Endothelial cell (in vitro differentiated cells): ENCODE measurements at places on chromosomes 5 and 9.

- DNase-seq: no peak
Measured at GRCh38 chr9:38083858-38084555, 15.0 kb upstream of the SHB start.

DNA sequence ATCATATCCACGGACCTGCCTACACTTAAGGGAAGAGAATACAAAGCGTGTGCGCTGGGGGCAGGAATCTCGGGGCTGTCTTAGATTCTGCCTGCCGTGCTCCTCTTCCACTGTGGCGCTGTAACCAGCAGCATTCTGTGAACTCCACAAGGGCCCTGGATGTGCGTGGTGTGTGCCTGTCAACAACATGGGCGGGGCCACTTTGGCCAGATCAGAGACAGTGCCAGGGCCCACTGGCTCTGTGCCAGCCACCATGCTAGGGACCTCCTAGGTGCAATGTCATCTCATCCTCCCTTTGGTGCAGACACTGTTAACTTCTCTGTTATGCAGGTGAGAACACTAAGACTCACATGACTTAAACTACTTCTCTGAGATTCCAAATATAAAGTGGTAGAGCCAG is 113.7 kb downstream of the COL23A1 start:
- no peak for DNase-seq

GRCh38 chr9:22215521-22215920 is 206.4 kb upstream of the CDKN2B start:
- DNase-seq: no peak

DNA sequence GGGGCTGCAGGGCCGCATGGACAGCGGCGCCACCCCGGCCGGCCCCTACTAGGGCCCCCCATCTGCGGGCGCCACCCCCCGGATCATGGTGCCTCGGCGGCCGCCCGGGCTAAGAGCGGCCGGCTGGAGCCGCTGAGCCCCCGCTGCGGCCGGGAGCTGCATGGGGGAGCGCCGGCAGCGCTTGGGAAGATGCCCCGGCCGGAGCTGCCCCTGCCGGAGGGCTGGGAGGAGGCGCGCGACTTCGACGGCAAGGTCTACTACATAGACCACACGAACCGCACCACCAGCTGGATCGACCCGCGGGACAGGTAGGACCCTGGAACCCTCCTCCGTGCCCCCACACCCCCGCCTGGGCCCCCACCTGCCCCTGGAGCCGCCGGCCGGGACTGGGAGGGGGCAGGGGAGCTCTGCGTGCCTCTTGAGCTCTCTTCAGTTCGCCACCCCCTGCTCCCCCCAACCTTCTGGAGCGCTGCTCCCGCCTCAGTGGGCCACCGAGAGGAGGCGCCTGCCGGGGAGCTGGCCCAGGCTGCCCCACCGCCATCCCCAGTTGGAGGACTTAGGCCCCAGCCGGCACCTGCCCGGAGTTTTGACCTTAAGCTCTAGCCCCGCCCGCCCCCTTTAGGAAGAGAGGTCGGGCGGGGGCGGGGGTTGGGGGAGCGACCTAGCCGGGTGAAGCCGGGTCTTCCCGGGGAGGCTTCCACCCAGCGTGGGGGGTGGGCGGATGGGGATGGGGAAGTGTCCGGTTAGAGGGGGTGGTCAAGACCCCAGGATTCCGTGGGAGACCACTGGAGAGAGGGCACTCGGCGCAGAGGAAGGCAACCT is 730 bp downstream of the WWC1 start:
- DNase-seq: peak; percentile 35

DNA sequence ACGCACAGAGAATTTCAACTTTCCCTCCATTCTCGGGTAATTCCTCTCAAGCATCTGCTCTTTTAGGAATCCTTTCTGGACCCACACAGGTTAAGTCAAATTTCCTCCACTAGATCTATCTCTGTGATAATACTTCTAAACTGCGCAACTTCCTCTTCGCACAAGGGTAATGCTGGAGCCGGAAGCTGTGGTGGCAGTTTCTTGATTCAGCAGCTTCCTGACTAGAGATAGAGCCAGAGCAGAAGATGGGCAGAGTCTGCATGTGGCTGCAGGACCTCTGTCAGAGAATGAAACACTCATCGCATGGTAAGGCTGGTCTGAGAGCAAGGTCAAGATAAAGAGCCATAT is 11.1 kb upstream of the CDC42SE2 start:
- DNase-seq: no peak

DNA sequence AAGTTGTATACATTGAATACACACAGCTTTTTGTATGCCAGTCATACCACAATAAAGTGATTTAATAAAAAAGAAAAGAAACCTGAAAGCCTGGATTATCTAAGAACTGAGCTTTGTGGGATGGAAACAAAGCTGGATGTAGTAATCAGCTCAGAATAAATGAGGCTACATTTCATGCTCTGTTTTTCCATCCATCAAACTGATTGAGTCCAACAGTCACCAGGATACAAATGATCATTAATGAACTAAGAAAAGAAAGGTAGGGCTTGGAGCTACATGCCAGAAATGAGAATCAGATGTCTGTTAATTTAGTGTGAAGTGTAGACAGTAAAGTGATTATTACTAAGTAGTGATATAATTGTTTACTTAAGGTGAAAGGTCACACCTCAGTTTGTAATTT is 109.8 kb upstream of the TARS1 start:
- no peak for DNase-seq

DNA sequence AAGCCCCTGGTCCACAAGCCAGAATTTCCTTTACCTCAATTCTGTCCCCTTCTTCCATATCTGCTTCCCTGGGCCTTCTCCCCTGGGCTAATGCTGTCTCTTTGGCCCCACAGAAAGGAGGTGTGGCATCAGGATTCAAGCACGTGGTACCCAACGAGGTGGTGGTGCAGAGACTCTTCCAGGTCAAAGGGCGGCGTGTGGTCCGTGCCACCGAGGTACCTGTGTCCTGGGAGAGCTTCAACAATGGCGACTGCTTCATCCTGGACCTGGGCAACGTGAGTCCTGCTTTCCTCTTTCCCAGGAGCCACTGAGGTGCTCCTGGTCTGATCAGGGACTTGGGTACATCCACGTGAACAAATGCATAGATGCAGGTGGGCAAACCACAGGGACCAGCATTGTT is 42.6 kb downstream of the GSN start:
- no peak for DNase-seq
